Left lobe of liver (tissue), 2 donors: ENCODE measurements at places on chromosomes 7 and 10. TPM values are rescaled to one million over a fixed set of nuclear protein-coding genes. Genes with fewer than 3 reads are reported as not detected.
A peak's percentile ranks its signal among the peaks of the same experiment; 100 is the strongest.

- no peak for DNase-seq
These were observed 1454.9 kb downstream of the REEP3 start for GRCh38 chr10:64976150-64976549.

DNA sequence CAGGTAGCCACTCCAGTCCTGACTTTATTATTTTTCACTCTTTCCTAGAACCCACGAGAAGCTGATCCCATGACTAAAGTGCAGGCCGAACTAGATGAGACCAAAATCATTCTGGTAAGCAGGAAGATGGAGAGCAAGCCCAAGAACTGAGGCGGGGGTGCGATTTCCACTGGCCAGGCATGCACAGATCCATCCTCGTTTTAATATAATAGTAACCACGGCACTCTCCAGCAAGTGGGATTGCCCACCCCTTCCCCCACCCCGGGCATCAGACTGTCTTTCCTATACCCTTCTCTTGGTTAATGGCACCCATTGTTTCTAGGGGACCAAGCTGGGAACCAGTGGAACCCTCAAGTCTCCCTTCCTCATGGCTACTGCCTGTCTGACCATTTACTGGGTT is 7.3 kb downstream of the YKT6 start:
- no peak for DNase-seq

Gene MSMB
- not detected for total RNA-seq

Gene CNNM1
- total RNA-seq, result 0.08 TPM

DNA sequence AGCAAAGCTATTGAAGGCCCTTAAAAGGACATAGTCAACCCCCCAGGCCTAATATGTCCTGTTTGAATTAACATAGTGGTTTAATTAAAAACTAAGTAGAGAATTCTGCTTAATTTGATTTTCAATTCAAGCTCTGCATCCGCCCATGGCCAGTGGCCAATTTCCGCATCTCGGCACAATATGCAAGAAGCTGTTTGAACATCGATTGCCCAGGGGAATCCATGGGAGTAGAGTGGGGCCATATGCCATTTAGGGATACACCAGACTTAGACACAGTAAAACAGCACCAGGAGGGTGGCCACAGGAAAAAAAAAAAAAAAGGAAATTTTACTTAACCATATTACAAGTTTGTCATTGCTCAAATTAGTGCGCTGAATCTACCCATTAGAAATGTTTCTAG is 100.4 kb downstream of the LMBR1 start:
- DNase-seq, result no peak

DNA sequence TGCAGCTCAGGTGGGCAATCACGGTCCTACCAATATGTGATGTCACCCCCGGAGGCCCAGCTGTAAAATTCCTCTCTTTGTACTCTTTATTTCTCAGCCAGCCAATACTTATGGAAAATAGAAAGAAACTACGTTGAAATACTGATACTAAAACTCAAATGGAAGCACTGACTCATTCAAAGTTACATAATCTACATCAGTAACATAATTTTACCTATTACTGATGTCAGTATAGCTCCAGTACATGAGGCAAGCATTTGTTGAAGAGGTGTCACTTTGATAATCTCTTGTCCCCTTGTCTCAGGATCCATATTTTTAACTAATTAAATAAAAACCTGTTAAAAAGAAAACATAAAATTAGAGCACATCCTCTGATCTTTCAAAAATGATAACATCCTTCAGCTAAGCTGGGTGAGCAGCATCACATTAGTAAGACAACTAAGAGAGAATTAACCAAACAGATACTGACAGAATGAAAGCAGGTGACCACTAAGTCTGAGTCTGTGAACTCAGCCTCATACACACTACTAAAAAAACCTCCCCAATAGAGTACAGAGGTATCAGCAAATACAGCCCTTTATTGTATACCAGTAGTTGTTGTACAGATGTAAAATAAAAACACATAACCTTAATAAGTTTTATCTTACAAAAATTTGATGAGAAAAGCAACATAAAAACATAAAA is 17.6 kb downstream of the SLC25A40 start:
- DNase-seq, result no peak

Gene TAS2R41
- 0.45 TPM for total RNA-seq

Gene NOS3
- 8.7 TPM for total RNA-seq

Gene EGFR
- 90.5 TPM for total RNA-seq

GRCh38 chr7:32242436-32242835 is 172.2 kb upstream of the PDE1C start:
- no peak for DNase-seq

DNA sequence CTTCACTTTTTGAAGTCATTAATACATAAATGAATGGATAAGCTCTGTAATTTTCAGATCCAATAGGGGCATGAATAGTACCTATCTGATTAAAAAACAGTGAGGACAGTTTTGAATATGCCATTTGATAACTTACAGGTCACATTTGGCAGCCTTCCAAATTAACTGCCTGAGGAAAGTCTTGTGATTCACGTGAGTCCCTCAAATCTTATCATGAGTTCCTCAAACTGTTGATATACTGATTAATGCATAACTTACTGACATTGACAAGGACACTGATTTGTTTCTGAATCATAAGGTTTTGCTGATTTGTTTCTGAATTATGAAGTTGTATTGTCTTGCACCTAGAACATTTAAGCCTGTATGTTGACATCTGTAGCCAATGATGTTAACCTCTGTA is 55.1 kb downstream of the ANKMY2 start:
- no peak for DNase-seq

Gene LRRC61
- 14.0 TPM for total RNA-seq

DNA sequence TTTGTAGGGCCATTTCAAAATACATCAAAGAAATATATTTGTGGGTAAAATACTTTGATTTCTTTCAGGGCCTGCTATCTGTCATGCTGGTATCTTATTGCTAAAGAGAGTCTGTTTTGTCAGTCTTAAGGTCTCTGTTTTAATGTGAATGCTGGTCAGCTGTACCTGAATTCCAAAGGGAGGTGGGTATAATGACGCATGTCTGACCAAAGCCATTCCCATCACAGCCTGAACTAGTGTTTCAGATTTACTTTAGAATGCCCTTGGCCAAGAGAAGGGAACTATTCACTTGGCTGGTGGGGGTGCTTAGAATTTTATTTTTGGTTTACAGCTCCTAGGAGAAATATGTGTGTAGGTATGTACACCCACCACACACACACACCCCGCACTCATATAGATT is 30.6 kb upstream of the MYL10 start:
- DNase-seq, result no peak

DNA sequence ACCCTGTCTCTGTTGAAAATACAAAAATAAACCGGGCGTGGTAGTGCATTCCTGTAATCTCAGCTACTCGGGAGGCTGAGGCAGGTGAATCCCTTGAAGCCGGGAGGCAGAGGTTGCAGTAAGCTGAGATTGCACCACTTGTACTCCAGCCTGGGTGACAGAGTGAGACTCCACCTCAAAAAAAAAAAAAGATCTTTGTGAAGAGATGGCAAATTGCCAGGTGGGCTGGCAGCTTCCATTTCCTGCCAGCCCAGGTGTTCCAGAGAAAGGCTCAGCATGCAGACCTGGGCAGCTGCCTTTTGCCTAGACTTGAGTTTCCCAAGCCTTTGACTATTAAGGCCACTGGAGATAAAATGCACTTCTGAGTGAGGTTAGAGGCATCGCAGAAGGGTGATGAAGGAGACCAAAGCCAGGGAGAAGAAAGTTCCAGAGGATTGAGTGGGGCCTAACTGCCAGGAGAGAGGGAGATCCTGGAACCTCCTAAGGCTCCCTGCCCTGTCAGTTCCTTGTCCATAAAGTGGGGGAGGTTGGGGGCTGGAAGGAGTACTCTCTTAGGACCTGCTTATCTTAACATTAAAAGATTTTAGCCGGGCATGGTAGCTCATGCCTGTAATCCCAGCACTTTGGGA is 10.0 kb upstream of the DDIT4 start:
- peak; percentile 85 for DNase-seq

DNA sequence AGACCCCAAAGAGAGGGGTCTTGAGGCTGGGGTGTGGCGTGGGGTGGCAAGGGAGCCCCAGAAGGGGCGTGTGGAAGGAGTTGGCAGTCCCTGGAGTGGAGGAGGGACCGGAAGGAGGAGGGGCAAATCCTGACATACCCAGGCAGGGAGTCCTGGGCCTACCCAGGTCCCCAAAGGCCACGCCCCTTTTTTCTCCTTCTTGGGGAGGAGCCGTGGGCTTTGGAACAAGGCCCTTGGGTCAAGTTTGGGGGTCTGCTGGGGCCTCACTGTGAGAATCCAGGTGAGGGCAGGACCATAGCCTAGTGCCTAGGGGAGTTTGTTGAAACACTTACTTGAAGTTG is 1.2 kb upstream of the SMARCD3 start:
- no peak for DNase-seq

- no peak for DNase-seq
These were observed 3.1 kb upstream of the PLXNA4 start for GRCh38 chr7:132579260-132579899.

GRCh38 chr7:133688483-133689239 is 435.8 kb downstream of the EXOC4 start:
- DNase-seq, result no peak

DNA sequence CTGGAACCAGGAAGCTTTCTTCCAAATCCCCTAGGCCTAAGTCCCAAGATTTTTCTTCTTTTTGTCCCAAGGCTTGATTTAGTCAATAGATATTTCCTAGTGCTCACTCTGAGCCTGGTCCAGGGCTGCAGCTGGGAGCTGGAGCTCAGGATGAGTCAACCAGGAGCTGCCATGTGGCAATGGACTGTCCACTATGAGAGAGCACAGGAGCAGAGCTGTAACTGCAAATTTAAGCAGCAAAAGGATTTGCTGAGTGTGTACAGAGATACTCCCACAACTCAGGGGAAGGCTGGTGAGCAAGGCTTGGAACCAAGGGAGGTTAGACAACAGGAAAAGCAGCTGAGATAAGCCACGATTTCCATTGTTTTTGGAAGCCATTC is 92.1 kb upstream of the CXCL12 start:
- DNase-seq, result no peak

Gene ZC3HAV1
- total RNA-seq, result 16.8 TPM

Gene GPR85
- total RNA-seq, result 0.25 TPM

Gene PRR15
- total RNA-seq, result not detected

DNA sequence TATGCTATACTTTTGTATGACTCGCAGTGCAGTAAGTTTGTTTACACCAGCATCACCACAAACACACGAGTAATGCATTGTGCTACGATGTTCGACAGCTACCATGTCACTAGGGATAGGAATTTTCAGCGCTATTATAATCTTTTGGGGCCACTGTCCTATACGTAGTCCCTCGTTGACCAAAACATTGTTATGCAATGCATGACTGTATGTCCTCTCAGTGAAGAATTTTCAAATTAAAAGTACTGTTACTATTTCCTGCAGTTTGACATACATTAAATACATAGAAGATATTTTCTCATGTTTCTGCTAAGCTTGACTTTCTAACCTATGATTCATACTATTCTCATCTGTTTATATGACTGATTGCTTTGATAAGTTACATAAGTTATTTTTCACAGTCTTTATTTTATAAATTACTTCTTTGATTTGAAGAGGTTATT is 203.6 kb downstream of the VTI1A start:
- DNase-seq, result no peak
